ENCODE measurements at places on chromosomes 1 and 21.

- DNase-seq = no peak
These were observed 4.8 kb downstream of the AMPD2 start for GRCh38 chr1:109624201-109625010.

DNA sequence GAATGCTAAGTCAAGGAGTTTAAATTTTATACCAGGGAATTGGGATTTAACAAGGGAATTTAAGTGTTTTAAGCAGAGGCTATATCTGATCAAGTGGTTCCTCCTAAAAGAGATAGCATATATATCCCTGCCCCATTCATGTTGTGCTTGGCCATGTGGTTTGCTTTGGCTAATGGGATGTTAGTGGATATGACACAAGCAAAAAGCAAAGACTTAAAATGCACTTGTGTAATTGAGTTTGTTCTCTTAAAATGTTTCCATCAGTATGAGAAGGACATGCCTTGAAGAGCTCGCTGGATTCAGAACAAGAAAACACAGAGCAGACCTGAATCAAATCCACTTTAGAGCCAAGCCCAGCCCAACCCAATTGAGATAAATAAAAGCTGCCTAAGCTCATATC is 22.4 kb downstream of the C1orf87 start:
- no peak for DNase-seq

GRCh38 chr21:41923631-41924367 is 30.0 kb downstream of the C2CD2 start:
- DNase-seq = no peak

GRCh38 chr1:25560001-25560400 is 16.6 kb downstream of the LDLRAP1 start:
- DNase-seq = no peak

GRCh38 chr1:167864392-167865032 is 49.4 kb downstream of the ADCY10 start:
- no peak for DNase-seq

DNA sequence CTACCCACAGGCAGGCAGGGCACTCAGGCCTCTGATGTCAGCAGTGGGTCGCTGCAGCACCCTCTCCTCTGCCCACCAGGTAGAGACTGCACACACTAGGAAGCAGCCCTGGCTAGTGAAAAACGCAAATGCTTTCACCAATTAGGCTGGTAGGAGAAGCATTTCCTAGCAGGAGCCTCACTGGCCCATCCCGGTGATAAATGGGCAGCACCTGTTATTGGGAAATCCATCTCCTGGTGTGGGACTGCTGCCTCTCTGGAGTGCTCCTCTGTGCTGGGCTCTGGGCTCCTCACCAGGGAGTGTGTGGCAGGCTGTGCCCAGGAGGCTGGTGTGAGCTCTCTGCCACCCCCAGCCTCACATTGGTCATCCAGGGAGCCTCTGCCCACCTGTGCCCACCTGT is 28.6 kb downstream of the LRP8 start:
- DNase-seq = no peak

- DNase-seq = no peak
These were observed 205.0 kb downstream of the HIVEP3 start for GRCh38 chr1:41713557-41714327.

Measured in activated CD4-positive, CD25-positive, alpha-beta regulatory T cell treated with anti-CD3 and anti-CD28 coated beads, Interleukin-2, amount 50 U/mL, for 72 hours (primary cell).